ENCODE measurements at places on chromosomes 11 and 22. TPM values are rescaled to one million over a fixed set of nuclear protein-coding genes. Genes with fewer than 3 reads are reported as not detected.

DNA sequence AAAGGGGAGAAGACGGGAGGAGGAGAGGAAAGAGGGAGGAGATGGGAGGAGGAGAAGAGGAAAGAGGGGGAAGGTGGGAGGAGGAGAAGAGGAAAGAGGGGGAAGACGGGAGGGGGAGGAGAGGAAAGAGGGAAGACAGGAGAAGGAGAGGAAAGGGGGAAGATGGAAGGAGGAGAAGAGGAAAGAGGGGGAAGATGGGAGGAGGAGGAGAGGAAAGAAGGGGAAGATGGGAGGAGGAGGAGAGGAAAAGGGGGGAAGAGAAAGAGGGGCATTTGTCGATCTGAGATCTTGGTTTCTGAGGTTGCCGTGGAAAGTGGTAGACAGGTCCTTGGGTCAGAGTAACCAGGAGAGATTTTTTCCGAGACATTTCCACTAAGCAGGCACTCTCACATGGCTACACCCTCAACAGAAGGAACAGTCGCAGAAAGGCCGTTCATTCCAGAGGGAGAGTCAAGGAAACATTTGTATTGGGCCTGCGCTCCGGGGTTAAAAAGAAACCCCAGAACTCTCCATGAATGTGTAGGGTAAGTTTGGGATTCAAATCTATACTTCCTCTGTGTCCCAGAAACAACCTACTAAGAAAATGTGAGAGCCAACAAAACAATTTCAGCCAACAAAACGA lies 39.8 kb upstream of the CARS1 start:
- DNase-seq = no peak

Gene PIH1D2
- total RNA-seq = 5.5 TPM

Gene B3GAT1
- total RNA-seq = not detected

Gene OR10A2
- total RNA-seq = not detected

DNA sequence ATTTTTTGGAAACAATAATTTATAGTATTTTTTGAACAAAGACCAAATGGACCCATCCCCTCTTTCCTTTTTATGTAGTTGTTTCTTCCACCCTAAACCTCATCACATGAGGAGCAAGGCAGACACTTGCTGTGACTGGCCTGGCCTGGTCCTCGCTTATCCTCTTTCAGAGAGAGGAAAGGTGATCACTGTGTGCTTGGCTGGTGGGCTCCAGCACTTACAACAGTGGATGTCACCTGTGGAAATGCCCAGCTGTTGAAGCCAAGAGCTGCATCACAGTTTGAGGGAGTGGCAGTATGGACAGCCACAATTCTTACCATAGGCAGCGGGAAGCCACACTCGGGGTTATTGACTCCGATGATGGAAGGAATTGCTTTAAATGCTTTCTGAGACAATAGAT lies 185.7 kb downstream of the BCR start:
- DNase-seq = no peak

GRCh38 chr11:57239348-57239747 lies 2.3 kb upstream of the APLNR start:
- DNase-seq = no peak

Gene THY1
- 164 TPM for total RNA-seq

Gene SCN2B
- total RNA-seq = 0.33 TPM

DNA sequence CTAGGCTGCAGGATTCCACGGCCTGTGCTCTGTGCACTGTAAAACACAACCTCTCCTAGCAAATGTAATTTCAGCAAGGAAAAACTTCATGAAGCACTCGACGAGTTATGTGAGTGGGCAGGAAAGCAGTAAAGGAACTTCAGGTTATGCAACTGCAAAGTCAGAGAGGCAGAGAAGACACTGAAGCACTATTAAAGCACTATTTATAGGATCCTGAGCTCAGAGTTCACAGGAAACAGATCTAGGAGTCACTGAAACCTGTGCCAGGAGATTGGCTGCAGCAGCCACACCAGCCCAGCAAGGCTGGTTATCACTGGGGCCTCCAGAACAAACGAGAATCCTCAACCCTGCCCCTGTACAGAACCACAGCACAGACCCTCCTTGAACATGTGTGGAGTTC lies 2.5 kb downstream of the SMIM35 start:
- DNase-seq = peak; percentile 10

- DNase-seq = peak; percentile 35
Observed at GRCh38 chr11:57792870-57793269, 31.3 kb downstream of the CTNND1 start.

Gene POLR2L
- 61.7 TPM for total RNA-seq

DNA sequence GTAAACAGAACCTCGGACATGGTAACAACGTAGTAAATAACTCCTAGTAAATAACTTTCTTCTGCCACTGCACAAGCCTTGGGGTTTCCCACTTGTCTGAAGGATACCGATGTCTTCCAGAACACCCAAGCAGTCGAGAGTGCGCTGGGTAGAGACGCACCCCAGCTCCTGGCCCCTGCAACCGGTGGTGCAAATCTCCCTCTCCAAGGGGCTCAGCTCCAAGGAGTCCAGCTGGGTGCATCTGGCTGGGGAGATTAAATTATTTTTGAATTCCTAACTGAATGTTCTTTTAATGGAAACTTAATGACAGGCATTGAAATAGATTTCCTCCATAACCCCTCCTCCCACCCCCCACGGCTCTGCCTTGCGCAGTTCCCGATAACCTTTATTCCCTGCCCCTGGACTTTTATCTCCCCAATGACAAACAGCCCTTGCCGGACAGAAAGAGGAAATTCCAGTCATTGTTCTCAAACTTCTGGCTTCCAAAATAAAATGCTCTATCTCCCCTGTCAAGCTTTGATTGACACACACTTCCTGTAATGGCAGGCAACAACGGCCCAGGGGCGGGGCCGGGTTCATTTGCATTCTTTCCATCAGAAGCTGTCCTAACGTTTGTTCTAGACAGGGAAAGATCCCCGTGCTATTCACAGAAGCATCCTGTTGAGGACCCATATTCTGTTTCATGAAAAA lies 31.2 kb downstream of the KCNJ1 start:
- DNase-seq = peak; percentile 55

DNA sequence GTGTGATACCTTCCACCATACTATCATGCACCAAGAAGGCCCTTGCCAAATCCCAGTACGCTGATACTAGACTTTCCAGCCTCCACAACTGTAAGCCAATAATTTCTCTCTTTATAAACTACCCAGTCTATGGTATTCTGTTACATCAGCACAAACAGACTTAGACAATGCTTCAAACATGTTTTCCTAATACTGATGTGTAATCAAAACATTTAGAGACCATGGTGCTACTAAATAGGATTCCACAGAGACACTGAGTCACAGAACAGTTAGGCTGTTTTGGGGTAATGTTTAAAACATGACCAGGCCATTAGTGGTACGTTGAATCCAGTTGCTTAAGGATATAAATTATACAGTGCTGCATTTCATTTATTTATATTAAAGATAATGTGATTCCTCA lies 103.7 kb downstream of the PICALM start:
- DNase-seq = peak; percentile 27

DNA sequence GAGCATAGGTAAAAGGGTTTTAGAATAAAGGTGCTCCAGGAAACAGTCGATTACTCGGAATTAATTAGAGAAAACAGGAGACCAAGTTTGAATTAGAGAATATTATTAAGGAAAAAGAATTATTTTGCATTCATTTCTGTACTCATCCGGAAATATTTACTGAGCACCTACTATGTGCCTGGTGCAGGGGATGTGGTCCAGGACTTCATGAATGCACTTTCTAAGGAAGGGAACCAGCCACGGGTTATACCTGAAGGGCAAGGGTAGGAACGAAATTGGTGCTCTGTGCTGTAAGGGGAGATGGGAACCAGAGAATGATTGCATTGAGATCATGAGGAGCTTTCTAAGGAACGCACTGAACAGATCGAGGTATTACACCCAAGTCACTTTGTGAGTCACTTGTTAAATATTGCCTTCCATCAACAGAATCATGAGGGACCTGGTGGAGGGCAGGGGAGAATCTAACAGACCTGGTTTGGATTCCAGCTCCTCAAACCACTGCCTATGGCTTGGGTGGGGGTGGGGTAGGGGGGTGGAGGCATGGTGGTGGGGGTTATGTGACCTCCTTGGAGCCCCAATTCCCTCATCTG lies 40.9 kb downstream of the C11orf96 start:
- no peak for DNase-seq

Gene TENM4
- total RNA-seq = 26.4 TPM

- no peak for DNase-seq
Observed at GRCh38 chr11:76636826-76637460, 33.6 kb downstream of the LRRC32 start.

- DNase-seq = no peak
Observed at GRCh38 chr11:124873951-124874350, 8.7 kb downstream of the ROBO3 start.

- no peak for DNase-seq
Observed at GRCh38 chr11:115911613-115912346, 407.6 kb upstream of the CADM1 start.

Gene DNAJB7
- not detected for total RNA-seq

DNA sequence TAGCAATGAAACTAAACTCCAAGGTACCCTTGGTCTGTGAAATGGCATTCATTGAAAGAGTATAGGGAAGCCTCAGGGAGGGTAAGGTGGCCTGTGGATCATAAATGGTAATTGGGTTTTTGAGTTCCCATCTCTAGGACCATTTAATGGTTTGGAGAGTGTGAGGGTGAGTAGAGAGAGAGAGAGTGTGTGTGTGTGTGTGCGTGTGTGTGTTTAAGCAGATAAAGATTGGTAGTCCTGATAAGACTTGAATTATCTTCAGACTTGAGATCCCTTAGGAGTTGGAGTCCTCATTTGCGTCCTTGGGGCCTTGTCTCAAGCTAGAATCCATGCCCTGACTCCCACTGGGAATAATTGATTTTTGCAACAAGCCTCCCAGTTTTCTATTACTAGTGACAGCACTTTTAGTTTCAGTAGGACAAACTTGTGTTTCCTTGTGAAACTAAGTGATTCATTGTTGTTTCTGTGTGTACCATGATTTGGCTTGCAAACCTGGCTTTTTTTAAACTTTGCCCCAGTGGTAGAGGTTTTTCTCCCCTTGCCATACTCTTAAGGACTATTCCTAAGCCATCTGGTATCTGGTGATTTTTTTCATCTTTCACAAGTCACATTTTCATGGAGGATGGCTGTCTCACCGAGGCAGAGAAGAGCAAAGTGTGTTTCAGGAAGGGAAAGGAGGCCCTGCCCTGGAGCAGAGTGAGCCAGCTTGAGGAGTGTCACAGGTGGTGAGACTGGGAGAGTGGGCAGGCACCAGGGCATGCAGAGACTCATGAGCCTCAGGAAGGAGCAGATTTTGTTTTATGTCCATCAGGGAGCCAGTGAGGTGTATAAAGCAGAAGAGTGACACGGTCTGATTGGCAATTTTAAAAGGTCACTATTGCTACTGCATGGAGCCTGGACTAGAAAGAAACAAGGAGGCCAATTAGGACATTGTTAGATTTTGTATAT lies 26.7 kb downstream of the ALKBH3 start:
- no peak for DNase-seq

DNA sequence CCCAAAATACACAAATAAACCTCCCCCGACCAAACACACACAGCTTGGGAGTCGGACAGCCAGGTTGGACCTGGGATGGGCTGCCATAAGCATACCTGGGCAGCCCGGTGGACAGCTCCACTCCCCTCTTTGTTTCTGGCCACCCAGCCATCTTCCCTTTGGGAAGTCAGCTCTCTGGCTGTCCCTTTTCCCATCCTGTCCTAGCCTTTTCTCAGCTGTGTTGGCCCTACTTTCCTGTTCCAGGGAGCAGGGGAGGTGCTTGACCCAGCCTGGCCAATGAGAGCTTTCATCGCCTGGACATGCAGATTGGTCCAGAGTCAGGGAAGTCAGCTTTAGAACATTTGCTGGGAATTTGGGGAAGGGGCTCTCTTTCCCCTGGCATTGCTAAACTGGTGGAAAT lies 68.7 kb upstream of the NECTIN1 start:
- DNase-seq = no peak

DNA sequence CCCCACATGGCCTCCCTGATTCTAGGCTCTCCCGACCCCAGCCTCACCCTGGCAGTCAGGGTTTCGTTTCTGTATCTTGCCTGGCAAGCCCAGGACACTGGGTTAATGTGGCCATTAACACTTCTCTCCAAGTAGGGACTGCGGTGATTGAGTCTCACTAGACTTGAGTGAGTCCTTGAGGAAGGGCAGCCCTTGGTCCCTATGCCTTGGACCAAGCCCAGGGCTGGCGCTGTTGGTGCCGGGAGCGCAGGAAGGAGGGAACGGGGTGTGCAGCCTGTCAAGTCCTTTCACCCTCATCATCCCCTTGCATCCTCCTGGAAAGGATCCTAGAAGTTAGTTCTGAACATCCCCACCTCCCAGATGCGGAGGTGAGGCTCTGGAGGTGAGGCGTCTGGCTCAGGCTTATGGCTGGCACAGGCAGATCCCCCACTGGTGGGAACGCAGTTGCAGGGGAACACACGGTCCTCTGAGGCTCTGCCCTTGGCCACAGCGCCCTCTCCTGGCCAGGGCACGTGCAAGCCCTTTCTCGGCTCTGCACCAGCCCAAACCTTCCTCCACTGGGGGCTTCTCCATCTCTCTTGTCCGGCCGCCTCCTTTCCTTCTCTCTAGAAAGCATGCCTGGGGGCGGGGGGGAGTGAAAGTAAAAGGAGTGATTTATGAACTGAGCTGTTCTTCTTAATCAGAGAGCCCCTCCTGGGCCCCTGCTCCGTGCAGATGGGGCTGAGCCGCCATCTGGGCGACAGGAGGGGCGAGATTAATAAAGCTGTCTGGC lies 56.7 kb downstream of the TP53I11 start:
- peak; percentile 63 for DNase-seq

- DNase-seq = no peak
Observed at GRCh38 chr22:20937794-20938671, 20.8 kb downstream of the CRKL start.

DNA sequence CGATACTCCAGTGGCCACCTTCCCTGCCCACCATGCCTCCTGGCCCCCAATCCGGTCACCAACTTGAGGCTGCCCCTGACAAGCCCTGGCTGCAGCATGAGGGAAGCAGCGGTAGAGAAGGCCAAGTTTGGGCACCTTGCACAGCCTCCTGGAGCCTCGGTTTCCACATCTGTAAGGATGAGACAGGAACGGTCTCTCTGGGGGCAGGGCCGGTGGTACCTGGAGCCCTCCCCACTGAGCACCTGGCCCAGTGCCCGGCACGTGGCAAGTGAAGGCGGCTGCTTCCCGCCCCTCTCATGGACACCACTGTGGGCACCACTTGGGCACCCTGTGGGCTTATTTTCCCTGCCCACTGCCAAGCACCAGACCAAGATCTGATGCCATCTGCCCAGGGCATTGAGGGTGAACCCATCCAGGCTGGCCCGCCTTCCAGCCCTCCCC lies 77.8 kb downstream of the CDKN1C start:
- no peak for DNase-seq

All from fibroblast of the aortic adventitia (primary cell).